ENCODE measurements at places on chromosomes 6 and 20.
A peak's percentile ranks its signal among the peaks of the same experiment; 100 is the strongest.

- DNase-seq, result no peak
Measured at GRCh38 chr6:169953686-169954085, 202.3 kb downstream of the ERMARD start.

DNA sequence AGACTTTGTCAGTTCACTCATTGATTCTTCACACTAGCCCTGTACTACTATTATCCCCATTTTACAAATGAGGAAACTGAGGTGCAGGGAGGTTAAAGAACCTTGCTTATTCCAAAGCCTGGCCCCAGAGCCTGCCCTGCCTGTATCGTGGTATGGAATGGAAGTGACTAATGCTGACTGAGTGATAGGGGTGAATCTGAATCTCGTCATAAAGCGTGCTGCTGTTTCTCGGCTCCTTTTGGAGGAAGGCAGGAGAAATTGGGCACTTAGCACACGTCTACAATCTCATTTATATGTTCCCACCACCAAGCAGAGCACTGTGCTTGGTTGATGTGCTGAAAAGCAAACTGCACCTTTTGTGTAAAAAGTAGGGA, 17.1 kb downstream of the GFRA4 start:
- DNase-seq, result no peak

- no peak for DNase-seq
Measured at GRCh38 chr6:118054082-118054481, 147.0 kb downstream of the SLC35F1 start.

- DNase-seq, result peak; percentile 73
Measured at GRCh38 chr6:5997420-5997987, 9.2 kb downstream of the NRN1 start.

- peak; percentile 80 for DNase-seq
Measured at GRCh38 chr20:56359212-56360132, 698 bp downstream of the FAM210B start.

- DNase-seq, result no peak
Measured at GRCh38 chr6:157094038-157094437, 229.3 kb downstream of the TMEM242 start.

GRCh38 chr6:2257363-2257762, 12.0 kb upstream of the GMDS start:
- DNase-seq, result peak; percentile 10

- no peak for DNase-seq
Measured at GRCh38 chr6:139844907-139845306, 470.5 kb upstream of the CITED2 start.

DNA sequence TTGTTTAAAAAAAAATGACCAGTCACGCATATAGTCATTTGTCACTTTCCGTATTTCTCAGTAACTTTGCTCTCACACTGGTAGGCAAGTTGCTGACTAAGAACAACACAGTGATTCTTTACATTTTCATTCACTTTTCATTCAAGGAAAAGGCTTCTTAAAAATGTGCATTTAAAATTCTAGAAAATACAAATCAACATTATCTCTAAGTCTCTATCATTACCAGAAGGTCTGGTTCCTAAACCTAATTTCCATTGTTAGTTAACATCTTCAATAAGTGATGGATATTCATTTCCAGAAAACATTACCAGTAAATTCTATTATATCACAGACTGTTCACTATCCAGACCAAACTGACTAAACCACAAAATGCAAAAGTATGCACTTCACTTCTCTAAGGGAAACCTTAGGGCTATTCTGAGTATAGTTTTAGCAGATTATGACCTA, 115.3 kb downstream of the AHI1 start:
- no peak for DNase-seq

- no peak for DNase-seq
Measured at GRCh38 chr6:4023240-4023639, 55.7 kb downstream of the FAM217A start.

DNA sequence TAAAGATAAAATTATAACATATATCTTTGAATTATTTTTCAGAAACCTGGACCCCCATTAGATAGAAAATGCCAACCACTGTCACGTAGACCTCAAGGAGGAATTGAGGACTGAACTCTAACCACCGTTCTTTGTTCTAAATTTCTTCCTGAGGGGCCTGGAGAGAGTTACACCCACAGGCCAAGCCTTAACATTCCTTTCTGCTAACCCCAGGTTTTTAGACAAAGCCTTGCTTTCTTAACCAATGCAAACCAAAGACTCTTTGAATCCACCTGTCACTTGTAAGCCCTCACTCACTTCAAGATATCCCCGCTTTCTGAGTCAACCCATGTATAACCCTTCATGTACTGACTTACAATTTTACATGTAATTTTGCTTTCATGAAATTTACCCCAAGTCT, 41.0 kb downstream of the SNX14 start:
- DNase-seq, result no peak

- DNase-seq, result no peak
Measured at GRCh38 chr6:163902993-163903392, 488.5 kb downstream of the QKI start.

GRCh38 chr6:111263837-111264236, 176.5 kb downstream of the SLC16A10 start:
- DNase-seq, result peak; percentile 83

- no peak for DNase-seq
Measured at GRCh38 chr6:154637392-154637791, 95.8 kb upstream of the SCAF8 start.

DNA sequence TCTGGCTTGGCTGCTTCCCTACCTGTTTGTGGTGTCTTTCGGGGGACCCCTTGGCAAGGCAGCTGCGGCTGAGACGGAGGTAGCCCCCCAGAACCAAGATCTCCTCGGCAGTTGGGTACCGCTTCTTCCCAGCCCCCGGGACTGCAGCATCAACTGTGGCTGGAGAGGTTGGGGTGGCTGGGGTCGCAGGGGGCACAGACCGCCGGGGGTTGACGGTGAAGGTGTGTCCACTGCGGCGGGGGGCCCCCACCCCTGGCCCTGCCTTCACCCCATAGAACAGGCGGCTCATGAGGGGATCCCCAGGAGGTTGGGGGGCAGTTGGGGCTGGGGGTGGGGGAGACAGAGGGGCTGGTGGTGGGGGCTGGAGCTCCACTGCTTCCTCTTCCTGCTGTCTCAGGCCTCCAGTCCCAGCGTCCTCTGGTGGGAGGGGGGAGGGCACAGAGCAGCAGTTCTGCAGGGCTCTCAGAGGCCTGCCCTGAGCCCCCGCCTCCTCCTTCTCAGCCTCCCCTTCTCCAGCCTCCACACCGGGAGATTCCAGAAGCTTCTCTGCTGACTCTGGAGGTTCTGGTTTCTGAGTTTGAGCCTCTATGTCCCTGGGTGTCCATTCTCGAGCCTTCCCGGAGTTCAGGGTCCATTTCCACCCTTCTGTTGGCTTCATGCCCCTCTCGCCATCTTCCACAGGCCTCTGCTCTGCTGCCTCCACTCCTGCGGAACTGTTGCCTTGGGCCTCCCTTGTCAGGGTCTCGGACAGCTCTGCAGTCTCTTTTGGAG, 1.9 kb downstream of the PPP1R18 start:
- DNase-seq, result peak; percentile 51

DNA sequence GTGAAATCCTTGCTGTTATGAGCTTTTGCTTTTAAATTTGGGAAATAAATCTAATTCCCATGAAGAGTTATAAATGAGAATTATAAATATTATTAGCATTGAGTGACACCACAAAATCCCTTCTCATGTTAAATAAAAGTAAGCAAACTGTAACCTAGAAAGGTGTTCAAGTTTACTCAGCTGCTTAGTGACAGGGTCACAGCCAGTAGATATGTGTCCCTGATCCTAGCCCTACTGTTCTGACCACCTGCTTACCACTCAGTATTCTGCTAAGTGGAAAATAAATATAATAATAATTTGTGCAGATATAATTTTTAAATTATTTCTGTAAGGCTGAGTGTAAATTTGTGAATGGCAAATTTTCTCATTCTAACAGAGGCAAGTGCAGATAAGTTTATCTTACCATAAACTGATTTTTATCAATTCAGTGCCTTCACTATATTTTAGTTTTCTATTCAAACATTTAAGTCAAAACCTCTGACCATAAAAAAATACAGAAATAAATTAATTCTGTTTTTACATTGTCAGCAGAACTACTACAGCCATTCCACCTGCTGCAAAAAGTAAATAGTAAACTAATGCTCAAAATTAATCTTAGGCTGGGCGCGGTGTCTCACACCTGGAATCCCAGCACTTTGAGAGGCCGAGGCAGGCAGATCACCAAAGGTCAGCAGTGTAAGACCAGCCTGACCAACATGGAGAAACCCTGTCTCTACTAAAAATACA, 118.2 kb downstream of the TENT5A start:
- DNase-seq, result no peak

- no peak for DNase-seq
Measured at GRCh38 chr6:7016226-7016625, 91.5 kb upstream of the RREB1 start.

DNA sequence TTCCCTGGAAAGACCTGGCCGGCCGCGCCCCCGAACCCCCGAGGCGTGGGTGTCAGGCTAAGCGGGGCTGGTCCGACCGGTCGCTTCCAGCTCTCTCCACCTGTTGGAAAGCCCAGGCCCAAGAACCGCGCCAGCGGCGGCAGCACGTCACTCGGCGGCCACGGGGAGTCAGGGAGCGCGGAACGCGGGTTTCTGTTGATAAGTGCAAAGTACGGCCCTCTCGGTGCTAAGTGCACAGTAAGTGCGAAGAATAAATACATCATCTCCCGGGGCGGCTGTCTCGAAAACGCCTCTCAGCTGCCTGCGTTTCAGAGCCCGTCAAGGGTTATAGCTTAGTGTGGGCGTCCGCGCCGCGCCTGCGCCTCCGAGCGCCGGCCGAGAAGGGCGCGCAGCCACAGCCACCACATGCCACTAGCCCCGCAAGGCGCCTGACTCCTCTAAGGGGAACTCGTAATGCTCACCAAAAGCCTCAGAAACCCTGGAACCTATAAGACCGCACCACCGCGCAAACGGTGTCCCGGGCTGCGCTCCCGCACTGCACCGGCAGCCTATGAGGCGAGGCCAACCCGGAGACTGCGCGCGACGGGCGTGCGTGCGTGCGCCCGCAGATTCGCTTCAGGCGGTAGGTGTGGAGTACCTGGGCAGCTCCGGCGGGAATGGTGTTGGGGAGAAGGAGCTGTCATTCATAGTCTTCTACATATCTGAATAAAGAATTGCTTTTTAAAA, 9.2 kb upstream of the TBX18 start:
- peak; percentile 32 for DNase-seq

DNA sequence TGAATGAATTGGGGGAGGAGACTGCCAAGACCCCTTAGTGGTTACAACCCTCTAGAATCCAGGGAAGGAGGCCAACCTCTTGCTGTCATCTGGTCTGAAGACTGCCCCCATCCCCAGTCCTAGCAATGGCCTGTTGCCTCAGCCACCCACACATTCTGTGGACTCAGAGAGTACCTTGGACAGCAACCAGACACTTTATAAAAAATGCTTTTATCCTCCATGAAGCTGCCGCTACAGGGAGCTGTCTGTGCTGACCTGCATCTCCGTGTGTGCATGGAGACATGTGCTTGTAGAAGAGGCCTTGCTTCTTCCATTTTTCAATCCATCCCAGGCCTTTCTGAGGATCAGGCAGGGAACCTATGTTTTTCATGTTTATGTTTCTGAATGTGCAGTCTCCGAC, 15.2 kb downstream of the CDH22 start:
- peak; percentile 64 for DNase-seq

GRCh38 chr6:14930366-14930989, 315.4 kb upstream of the JARID2 start:
- no peak for DNase-seq

DNA sequence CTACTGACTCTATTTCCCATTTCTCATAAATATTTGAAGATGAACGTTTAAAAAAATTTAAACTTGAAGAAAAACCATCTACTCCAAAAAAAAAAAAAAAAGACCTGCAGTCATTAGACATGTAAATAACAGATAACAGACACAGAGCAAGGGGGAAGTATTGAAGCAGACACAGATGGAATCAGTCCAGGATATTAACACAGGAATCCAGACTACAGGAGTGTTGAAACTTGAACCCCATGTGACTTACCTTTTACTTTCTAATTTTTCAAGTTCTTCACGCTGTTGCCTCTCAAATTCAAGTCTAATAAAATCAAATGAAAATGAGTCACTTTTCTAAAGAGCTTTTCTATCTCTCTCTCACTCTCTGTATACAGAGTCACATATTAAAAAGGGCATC, 191.8 kb downstream of the KIF16B start:
- DNase-seq, result no peak

GRCh38 chr20:54257071-54257816, 49.4 kb downstream of the PFDN4 start:
- peak; percentile 66 for DNase-seq

DNA sequence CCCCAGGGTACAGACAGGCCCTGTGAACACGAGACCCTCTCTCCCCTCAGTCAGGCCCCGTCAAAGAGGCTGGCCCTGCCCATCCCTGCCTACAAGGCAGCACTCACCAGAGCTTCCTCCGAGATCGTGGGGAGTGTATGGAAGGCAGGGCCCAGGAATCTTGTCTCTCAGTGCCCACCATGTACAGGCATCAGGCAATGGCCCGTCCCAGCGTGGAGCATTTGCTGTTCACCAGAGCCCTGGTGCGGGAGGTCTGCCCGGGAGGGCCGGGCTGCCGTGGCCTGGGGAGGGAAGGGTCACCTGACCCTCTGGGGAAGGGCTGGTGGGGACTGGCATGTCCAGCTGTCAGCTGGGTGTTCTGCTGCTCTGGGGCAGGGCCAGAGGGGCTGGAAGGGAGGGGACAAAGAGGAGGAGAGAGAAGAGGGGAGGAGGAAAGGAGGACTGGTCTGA, at the start of gene IP6K3:
IP6K3 (minus strand) TSS at position 255 of the 450 bp plus-strand sequence. CDS start 11,429 bp downstream, outside the sequence.
- peak; percentile 16 for DNase-seq

GRCh38 chr20:25353353-25353746, 37.3 kb downstream of the ABHD12 start:
- DNase-seq, result no peak

DNA sequence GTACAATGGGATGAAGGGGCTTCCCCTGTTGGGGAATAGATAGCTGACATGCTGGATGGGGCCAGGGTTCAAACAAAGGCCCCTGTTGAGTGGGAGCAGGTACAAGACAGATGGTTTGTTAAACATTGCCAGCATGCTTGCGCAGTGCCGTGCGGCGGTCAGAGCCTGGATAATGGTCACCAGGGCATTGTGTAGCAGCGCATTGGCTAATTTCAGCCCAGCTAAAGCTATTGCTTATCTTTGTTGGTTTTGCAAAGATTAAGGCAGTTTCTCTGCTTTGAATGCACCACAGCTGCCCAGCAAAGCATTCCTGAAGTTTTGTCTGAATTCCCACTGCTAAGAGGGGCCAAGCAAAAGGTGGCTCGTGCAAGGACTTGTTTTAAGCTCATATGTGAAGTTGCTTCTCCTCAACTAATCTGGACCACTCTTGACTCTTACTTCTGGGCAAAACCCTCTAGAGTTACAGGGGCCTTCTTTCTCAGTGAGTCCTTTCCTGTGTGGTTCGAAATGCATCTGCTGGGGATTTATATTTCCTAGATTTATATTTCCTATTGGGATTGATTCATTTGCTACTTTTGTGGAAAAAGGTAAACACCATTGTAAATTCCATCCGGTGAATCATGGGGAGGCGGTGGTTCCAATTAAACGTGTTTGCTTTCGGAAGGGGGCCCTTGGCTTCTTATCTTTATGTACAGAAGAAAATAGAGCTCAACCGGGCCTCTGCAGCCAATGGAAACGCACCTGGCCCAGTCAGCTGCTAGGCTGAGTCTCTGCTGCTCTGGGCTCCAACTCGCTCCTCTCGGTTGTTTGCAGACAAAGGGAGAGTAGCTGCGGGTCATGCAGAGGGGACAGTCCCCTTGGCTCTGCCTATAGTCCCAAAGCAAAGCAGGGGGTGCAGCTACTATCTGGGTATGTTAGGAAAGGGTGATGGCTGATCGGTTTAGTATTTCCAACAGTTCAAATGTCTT, 72.1 kb downstream of the FOXA2 start:
- DNase-seq, result no peak

GRCh38 chr6:96841345-96841744, 4.1 kb upstream of the GPR63 start:
- no peak for DNase-seq

GRCh38 chr6:35292494-35292893, 5.1 kb upstream of the DEF6 start:
- DNase-seq, result no peak

Data from RPMI7951 (cell line).